ENCODE measurements at places on chromosomes 3 and 15.

DNA sequence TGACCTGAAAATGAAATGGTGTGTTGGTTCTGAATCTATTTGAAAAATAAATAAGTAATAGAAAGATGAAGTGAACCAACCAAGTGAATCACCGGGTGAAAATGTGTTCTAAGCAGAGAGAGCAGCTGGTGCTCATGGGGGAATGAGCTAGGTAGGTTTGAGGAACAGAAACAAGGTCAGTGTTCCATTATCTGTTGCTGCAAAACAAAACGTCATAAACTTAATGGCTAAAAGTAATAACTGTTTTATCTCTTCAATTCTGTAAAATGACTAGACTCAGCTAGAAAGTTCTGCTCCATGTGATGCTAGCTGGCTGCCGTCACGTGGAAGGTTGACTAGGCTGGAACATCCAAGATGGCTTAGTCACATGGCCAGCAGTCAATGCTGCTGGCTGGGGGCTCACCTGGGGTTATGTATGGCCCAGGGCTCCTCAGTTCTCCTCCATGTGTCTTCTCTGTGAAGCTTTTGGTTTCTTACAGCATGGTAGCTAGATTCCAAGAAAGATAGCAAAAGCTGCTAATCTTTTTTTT is 13.3 kb upstream of the SH3BP5 start:
- no peak for DNase-seq

DNA sequence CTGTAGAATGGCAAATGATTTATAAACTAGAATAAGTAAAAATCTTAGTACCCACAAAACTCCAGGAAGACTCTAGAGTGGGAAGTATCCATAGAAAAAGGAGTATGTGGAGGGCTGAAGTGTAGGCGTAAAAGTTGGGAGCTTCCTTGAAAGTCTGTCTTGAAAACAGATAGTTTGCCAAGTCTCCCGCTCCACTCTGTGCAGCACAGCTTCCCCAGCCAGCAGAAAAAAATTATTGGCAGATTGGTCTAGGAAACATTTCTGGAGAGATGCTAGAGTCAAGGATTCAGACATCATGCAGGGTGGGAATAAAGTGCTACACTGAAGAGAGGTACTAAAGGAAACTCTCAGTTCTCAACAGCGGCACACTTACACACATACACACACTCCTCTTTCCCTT is 53.4 kb upstream of the CD200R1L start:
- DNase-seq, result no peak

- DNase-seq, result no peak
Observed at GRCh38 chr3:138434875-138435772, 708 bp downstream of the ESYT3 start.

GRCh38 chr3:152100491-152101132 is 168.1 kb upstream of the MBNL1 start:
- DNase-seq, result no peak

- no peak for DNase-seq
Observed at GRCh38 chr3:9934235-9934621, 594 bp downstream of the CRELD1 start.

DNA sequence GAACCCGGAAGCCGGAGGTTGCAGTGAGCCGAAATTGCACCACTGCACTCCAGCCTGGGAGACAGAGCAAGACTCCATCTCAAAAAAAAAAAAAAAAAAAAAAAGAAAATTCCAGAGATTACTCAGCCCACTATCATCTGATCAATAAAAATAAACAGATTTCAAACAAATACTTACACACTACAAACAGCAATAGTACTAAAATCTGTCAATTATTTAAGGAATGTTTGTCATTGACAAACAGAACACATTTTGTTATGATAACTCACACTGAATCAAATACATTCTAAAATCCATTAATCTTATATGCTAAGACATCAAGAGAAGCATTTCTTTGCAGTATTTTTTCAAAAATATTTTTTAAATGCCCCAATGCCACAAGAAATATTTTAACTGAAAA is 7.6 kb downstream of the MYO9A start:
- no peak for DNase-seq

DNA sequence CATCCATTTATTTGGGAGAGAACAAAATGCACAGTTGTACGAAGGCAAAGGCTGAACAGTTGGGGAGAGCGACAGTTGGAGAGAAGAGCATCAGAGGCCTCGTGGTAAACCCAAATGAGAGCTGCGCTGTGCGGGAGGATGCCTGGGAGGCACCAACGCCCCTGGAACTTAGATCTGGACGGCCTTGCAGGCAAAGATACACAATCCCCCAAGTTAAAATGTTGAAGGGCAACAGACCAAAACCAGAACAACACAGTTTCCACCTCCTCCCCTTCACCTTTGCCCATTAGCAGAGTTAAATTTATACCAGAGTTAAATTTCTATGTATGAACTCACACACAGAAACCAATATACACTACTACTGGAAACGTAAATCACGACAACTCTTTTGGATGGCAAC is 339.6 kb downstream of the RORA start:
- no peak for DNase-seq

- no peak for DNase-seq
Observed at GRCh38 chr15:92907896-92908712, 8.0 kb downstream of the CHD2 start.

- peak; percentile 85 for DNase-seq
Observed at GRCh38 chr15:26773067-26773877, 406 bp upstream of the GABRB3 start.

DNA sequence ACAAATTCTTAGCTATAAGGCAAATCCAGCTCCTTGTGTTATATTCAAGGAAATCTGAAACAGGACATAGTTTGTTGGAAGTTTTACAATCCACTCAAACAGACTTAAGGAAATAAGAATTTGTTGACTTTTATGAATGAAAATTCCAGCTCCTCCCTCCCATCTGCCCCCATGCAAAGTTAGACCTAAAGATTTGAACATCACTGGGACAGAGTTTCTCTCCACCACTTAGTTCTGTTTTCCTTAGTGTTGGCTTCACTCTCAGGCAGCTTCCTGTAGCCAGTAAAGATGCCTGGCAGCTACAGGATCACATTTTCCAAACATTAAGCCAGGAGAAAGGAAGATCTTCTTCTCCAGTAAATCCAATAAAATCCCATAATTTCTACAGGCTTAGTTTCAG is 265.0 kb downstream of the TAFA4 start:
- DNase-seq, result no peak

GRCh38 chr15:29969562-29970401 is 113.0 kb upstream of the GOLGA8J start:
- DNase-seq, result no peak
